ENCODE measurements at places on chromosomes 6 and 20. TPM values are rescaled to one million over a fixed set of nuclear protein-coding genes. Genes with fewer than 3 reads are reported as not detected.

RAET1G gene
- total RNA-seq: 1.3 TPM

SLC17A1 gene
- not detected for total RNA-seq

BLOC1S5 gene
- total RNA-seq: 9.2 TPM

COL11A2 gene
- 0.22 TPM for total RNA-seq

TREML4 gene
- total RNA-seq: not detected

Data from placental pericyte (primary cell).